ENCODE measurements at places on chromosomes 13 and 19. TPM values are rescaled to one million over a fixed set of nuclear protein-coding genes. Genes with fewer than 3 reads are reported as not detected.

The ZNF534 gene
- total RNA-seq: not detected

The PDX1 gene
- total RNA-seq: not detected

The RPS19 gene
- total RNA-seq: 446 TPM

The NANOS3 gene
- 0.49 TPM for total RNA-seq

The LCP1 gene
- total RNA-seq: 0.61 TPM

The RNF126 gene
- total RNA-seq: 46.4 TPM

The CKM gene
- not detected for total RNA-seq

The B3GNT8 gene
- total RNA-seq: 5.8 TPM

The TJP3 gene
- total RNA-seq: not detected

The ACER1 gene
- not detected for total RNA-seq

The CRX gene
- not detected for total RNA-seq

The GSX1 gene
- total RNA-seq: not detected

The SULT2A1 gene
- total RNA-seq: not detected

The CGB7 gene
- total RNA-seq: 0.16 TPM

The TYROBP gene
- not detected for total RNA-seq

The CACNA1A gene
- total RNA-seq: 23.5 TPM

The F10 gene
- total RNA-seq: 10.6 TPM

The ZNF567 gene
- 6.8 TPM for total RNA-seq

The ZNF837 gene
- 3.2 TPM for total RNA-seq

The HPN gene
- total RNA-seq: not detected

The DACH1 gene
- total RNA-seq: not detected

The TTC9B gene
- total RNA-seq: not detected

The SRRM5 gene
- total RNA-seq: not detected

The BCL3 gene
- 10.3 TPM for total RNA-seq

The ZNF443 gene
- 1.8 TPM for total RNA-seq

The ZNF563 gene
- total RNA-seq: 1.9 TPM

The DCT gene
- total RNA-seq: not detected

The GIPR gene
- 0.49 TPM for total RNA-seq

The TUBA3C gene
- not detected for total RNA-seq

The CD70 gene
- total RNA-seq: not detected

The PNKP gene
- total RNA-seq: 52.1 TPM

The CALR3 gene
- not detected for total RNA-seq

The CLEC17A gene
- not detected for total RNA-seq

The TLE2 gene
- 3.4 TPM for total RNA-seq

The VSTM2B gene
- total RNA-seq: not detected

The CBY2 gene
- not detected for total RNA-seq

The DIAPH3 gene
- 8.4 TPM for total RNA-seq

The CARM1 gene
- 52.4 TPM for total RNA-seq

The SIAH3 gene
- total RNA-seq: not detected

The VSTM1 gene
- total RNA-seq: not detected

The ZNF729 gene
- not detected for total RNA-seq

The MTIF3 gene
- 59.4 TPM for total RNA-seq

The SIGLEC10 gene
- not detected for total RNA-seq

The FFAR1 gene
- not detected for total RNA-seq

The UCHL3 gene
- 18.8 TPM for total RNA-seq

The LYPD5 gene
- total RNA-seq: 0.24 TPM

The ADGRE1 gene
- total RNA-seq: not detected

The C1QTNF9B gene
- total RNA-seq: not detected

The CEACAM4 gene
- total RNA-seq: not detected

The MARK4 gene
- 23.5 TPM for total RNA-seq

The NXNL1 gene
- not detected for total RNA-seq

The ZNF865 gene
- total RNA-seq: 2.4 TPM

The CRB3 gene
- total RNA-seq: not detected

The FAM216B gene
- not detected for total RNA-seq

The DAND5 gene
- 0.65 TPM for total RNA-seq

The NPHS1 gene
- not detected for total RNA-seq

The CCDC70 gene
- total RNA-seq: not detected

The AP2A1 gene
- 112 TPM for total RNA-seq

The TM9SF2 gene
- 142 TPM for total RNA-seq

All from hair follicle dermal papilla cell (primary cell).